ENCODE measurements at places on chromosomes 7 and 10.

DNA sequence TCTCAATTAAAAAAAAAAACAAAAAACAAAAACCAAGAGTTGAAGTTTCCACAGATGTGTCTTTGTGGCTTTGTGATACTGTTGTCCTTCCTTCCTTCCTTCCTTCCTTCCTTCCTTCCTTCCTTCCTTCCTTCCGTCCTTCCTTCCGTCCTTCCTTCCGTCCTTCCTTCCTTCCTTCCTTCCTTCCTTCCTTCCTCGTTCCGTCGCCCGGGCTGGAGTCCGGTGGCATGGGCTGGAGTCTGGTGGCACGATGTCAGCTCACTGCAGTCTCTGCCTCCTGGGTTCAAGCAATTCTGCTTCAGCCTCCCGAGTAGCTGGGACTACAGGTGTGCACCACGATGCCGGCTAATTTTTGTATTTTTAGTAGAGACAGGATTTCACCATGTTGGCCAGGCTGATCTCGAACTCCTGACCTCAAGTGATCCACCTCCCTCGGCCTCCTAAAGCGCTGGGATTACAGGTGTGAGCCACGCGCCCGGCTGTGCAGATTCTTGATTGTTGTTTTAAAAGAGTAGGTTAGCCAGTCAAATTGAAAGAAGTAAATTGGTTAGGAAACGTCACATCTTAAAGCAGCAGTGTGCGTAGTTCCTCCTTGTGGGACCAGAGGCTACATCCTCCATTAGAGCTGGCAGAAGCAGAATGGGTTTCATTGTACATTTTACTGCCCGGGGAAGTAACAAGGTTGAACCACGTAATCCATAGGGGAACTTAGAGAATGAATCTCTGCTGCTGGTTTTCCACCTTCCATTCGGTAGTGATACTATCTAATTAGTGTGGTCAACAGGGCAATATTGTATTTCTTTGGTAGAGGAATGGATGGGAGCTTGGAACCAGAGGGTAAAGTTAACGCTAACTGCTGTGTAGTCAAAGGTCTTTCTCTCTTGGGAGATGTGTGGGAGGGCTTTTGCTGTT, 20.6 kb downstream of the DNAJB6 start:
- no peak for DNase-seq

- no peak for DNase-seq
Measured at GRCh38 chr10:11678074-11678793, 63.9 kb upstream of the ECHDC3 start.

DNA sequence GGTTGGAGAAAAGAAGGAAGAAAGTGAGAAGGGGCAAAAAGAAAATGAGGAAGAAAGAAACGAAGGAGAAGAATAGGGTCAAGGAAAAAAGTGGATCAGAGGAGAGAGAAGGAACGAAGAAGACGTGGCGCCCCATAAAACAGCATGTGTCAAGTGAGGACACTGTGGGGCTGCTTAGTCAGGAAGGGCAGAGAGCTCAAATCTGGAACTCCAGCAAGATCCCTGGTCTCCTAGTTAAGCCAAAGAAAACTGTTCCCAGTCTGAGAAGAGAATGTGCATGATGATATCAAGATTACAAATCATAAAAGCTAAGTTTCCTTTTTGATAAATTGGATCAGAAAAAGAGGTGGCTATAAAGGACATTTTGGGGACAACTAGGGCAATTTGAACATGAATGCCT, 33.0 kb downstream of the CREB3L2 start:
- DNase-seq, result no peak

DNA sequence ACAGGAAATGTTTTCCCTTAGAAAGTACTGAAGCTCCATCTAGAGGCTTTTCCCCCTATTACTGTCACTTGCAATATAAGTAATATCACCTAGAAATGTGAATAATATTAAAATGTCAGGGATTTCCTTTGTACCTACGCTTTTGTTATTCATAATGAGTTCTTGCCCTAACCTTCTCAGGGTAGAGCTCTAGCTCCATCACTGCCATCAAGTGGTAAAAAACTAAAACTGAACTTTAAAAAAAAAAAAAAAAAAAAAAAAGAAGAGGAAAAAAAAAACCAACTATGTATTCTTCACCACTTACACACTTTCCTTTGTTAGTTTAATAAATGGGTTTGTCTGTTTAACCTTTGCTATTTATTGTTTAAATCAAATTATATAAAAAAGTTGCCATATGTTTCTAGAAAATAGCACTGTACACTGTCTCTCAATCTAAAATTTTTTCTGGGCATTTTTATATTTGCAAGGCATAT, 49.9 kb downstream of the DNAJC1 start:
- DNase-seq, result peak; percentile 39

DNA sequence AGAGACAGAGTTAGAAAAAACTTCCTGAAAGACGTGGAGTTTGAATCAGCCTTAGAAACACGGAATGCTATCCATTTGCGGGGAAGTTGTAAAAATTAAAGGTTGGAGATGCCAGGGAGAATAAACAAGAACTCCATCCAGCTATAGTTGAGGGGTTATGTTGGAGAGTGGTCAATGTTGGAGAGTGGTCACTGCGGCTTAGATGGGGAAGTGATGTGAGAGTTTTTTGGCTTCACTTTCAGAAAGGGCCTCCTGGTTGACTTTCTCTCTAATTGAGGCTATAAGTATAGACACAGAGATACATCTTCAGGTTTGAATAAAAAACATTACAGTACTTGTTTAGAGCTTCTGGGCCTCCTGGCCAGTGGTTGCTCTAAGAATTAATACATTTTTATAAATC, 675 bp downstream of the CC2D2B start:
- DNase-seq, result no peak

DNA sequence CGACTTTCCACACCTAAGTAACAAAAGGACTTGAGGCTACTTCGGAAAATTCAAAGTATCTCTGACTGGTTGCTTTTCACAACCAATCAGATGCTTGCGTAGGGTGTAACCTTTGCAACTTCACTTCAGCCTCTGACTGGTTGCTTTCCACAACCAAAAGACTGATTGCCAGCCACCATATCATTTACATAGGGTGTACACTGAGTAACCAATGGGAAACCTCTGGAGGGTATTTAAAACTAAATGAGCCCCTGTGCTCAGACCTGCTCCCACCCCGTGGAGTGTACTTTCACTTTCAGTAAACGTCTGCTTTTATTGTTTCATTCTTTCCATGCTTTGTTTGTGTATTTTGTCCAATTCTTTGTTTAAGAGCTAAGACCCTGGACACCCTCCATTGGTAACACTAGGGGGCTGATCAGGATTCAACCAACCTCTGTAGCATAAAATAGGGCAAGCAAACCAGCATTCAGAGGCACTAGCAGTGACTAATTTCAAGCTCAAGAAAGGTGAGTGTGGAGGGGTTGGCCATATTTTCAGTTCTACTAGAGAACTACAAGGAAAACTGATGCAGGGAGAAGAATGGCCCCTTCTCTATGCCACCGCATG, 390.8 kb downstream of the POM121L12 start:
- DNase-seq, result no peak

DNA sequence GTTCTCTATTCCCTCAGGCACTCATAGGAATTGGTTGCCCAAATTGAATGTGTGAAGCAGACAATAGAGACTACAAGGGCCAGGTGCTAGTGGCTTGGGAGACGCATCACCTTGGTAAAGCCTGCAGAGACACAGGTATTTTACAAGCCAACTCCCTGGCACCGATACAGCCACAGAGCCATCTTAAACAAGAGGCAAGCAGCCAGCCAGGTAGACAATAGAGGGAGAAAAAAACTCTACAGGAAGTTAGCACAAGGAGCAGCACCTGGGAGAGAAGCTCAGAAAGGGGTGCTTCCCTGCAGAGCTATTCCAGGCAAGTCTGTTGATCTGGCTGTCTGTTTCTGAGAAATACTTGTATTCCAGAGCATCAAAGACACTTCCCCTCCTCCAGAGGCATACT, 43.0 kb upstream of the CDK1 start:
- no peak for DNase-seq

DNA sequence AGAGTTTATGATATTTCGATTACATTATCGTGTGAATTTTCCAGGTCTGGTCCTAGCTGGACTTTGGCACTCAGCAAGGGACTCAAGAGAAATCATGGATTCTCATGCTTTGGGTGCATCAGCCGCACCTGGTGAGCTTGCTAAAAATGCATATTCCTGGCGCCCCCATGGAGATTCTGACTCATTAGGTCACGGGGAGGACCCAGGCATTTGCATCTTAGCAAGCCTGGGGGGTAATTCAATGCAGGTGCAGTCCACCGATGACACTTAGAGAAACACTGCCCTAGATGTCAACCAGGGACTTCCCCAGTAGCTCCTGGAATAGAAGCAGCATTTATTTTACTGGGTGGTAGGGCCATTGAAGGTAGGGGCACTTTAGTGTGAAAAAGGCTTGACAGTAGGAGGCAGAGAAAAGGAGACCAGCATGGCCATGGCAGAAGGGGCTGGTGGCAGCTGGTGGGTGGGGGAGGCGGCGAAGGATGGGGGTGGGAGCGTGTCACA, 29.9 kb upstream of the PDCD4 start:
- no peak for DNase-seq

DNA sequence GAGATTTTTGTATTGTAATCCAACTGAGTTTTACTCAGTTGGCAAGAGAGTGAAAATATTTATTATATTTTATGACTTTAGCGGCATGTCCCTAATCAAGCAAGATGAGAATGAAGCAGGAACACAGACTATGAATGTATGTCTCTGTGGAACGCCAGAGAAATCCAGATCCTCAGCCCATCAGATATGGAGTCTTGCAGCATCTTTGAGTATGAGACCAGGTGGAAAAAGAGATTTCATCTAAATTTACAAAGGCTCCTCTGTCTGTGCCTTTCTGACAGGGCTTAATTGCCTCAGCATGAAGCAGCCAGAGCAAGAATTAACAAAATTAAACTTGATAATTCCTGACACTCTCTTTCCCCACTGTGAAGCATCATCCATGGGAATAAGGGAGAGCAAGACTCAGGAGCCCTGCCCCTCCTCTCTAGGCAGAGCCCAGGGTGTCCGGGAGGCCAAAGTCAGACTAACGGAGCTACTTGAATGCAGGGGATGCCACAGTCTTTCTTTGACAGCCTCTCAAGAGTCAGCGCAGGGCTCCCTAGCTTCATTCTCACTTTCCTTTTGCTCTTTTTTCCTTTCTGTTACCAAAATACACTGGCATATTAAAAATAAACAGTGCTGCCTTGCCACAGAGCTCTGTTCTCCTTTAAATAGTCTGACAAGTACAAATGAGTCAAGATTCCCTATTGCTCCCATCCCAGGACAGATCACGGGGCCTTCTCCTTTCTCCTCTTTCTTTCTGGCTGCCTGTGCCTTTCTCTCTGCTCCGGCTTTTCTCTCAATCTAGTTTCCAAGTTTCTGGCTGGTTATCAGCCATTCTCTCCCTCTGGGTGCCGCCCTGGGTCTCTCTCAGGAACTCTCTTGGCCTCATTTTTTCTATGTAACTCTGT, 132.2 kb upstream of the INHBA start:
- DNase-seq, result no peak

DNA sequence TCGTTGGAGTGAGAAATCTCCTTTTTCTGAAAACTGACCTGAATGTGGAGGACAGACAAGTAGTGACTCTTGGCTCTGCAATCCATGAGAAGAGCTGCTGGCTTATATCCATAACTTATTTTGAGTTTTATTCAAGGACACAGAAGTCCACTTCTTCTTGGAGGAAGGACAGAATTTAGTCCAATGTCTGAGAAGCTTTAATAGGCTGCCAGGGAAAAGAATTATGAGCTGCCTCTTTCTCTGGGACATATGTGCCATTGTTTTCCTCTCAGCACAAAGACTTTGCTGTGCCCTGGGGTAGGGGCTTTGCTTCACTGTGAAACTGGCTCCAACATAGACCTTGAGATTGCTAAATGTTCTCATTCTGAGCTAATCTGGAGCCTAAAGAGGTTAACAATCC, 20.5 kb upstream of the AOC1 start:
- DNase-seq, result no peak

DNA sequence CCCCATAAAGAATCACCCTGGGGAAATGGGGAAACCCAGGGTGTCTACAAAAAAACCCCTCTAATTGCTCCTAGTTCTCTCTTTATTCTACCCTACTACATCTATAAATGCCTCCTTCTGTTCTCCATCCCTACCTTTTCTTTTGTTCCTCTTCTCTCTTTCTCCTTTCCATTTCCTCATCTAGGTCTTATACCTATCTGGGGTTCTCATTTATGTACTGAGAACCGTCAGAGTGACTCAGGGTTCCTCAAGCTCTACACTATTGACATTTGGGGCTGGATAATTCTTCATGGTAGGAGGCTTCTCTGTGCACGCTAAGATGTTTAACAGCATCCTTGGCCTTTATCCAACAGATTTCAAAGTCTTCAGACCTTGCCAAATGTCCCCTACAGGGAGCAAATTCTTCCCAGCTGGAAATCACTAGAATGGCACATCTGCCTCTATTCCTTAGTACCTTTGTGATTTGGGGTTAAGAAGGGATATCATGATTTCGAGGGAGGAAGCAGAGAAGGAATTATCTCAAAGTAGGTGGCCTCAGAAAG, 137.4 kb upstream of the PTN start:
- no peak for DNase-seq

DNA sequence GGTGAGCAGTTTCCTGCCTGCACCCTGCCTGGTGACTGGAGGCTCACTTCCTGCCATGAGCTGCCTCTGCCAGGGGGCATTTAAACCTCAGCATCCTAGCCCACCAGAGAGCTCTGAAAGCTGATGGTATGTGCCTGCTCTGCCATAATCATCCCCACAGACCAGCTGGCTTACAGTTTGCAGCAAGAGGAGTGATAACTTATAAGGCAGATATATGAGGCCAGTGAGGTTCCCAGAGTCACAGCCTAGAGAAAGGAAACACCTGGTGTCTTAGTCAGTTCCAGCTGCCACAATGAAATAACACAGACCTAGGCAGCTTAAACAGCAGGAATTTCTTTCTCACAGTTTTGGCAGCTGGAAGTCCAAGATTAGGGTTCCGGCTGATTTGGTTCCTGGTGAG, 232.0 kb downstream of the PAXIP1 start:
- no peak for DNase-seq

DNA sequence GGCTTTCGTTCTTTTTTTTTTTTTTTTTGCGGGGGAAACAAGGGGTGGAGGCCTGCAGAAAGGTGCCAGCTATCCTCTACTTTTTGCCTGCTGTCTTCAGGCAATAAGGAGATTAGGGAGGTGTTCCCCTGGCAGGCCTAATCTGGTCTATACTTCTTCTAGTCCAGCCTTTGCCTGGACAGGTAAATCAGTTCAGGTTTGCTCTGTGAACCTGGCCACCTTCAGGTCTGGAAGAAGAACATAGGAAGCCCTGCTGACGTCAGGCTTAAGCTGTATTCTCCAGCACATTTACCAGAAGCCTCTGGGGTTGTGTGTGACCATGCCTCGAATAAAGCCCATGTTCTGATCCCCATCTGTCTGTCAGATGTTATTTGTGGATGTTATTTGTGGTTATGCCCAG, 115.4 kb downstream of the SDK1 start:
- DNase-seq, result no peak

GRCh38 chr10:33376476-33376875, 42.0 kb upstream of the NRP1 start:
- no peak for DNase-seq

DNA sequence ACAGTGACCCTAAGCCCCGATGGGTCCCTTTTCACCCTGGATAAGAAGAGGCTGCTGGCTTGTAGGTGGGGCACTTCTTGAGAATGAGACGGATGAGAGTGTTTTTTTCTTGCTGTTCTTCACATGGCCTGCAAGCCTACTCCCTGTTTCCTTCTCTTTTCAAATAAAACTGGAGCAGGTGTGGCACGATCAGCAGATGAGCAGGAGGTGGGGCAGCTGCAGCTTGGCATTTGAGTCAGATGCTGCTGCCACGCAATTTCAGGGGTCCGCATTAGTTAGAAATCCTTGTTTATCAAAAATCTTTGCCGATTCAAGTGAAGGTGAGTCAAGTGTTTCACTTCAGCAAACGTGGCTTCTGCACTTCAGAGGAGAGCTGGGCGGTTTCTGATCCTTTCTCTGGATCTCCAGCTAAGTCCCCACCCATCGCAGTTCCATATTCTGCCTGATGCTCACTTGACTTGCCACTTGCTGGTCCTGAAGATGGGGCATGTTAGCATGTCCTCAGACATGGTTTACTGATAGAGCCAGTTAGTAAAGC, 20.8 kb downstream of the WDFY4 start:
- no peak for DNase-seq
